ENCODE measurements at places on chromosomes 1 and 21.
A peak's percentile ranks its signal among the peaks of the same experiment; 100 is the strongest.

DNA sequence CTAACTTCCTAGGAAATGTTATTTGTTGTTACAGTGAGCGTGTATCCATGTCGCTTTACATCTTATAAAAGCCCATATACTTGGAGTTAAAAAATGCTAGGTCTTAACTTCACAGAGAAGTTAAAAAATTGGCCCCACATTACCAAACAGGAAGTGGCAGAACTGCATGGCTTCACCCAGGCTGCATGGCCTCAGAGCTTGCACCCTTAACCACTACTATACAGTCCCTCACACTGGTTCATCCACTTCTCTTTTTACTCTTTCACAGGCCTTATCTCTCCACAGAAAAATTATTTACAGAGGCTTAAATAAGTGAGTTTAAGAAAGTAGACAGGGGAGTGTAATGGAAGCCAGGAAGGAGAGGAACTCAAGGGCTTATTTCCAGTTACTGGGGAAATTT lies 402.5 kb downstream of the HHAT start:
- DNase-seq = no peak

GRCh38 chr1:114979278-114979891 lies 50.2 kb upstream of the TSHB start:
- DNase-seq = peak; percentile 70

GRCh38 chr21:37245151-37245550 lies 22.0 kb downstream of the VPS26C start:
- no peak for DNase-seq

DNA sequence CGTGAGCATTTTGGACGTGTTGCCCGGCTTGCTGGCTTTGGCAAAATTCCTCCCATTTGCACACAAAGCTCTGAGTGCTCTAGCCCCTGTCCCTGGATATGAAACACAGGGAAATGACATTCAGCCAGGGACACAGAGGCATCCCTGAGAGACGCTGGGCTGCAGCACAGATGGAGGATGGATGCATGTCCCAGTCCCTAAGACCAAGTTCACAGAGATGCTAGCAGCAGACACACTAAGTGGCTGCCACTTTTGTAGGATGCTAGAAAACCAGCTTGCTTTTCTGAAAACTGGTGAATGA lies 12.5 kb downstream of the ACTRT2 start:
- DNase-seq = no peak

- DNase-seq = no peak
Observed at GRCh38 chr1:115286431-115287205, 51.4 kb downstream of the NGF start.

GRCh38 chr1:90347366-90347765 lies 352.5 kb downstream of the ZNF326 start:
- DNase-seq = no peak

- no peak for DNase-seq
Observed at GRCh38 chr1:10761503-10762152, 34.8 kb downstream of the CASZ1 start.

GRCh38 chr1:85340427-85340826 lies 64.0 kb upstream of the BCL10 start:
- DNase-seq = no peak

DNA sequence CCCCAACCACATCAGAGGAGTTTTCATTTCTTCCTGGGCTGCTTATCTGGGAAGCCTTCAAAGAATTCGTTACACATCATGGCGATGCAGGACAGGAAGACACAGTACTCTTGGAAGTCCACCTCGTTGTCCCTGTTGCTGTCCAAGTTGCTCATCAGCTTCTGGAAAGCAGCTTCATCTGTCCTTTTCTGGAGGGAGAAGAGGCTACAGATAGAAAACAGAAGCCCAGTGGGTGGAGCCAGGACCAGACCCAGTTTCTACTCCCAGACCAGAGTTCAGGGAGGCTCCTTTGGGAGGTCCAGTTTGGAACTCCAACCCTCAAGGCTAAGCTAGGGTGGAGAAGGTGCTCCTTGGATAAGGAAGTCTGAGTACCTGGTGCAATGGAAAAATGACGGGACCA lies 1.9 kb downstream of the S100A4 start:
- DNase-seq = peak; percentile 7

DNA sequence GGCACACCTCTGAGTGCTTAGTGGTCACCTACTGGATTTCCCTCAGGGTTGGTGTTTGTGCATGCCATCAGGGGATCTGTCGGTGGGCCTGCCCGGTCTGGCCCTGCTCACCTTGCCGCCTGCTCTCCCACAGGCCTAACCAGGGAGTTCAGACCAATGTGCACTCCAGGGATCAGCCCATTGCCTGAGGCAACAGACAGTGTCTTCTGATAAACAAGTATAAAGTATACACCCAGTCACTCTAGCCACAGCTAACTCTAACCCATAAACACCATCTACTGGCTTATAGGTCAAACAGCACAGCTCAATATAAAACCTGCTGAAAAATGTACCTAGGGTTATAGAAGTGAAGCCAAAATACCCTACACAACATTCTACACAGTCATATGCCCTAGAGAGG lies 1300.0 kb downstream of the PLA2G4A start:
- no peak for DNase-seq

DNA sequence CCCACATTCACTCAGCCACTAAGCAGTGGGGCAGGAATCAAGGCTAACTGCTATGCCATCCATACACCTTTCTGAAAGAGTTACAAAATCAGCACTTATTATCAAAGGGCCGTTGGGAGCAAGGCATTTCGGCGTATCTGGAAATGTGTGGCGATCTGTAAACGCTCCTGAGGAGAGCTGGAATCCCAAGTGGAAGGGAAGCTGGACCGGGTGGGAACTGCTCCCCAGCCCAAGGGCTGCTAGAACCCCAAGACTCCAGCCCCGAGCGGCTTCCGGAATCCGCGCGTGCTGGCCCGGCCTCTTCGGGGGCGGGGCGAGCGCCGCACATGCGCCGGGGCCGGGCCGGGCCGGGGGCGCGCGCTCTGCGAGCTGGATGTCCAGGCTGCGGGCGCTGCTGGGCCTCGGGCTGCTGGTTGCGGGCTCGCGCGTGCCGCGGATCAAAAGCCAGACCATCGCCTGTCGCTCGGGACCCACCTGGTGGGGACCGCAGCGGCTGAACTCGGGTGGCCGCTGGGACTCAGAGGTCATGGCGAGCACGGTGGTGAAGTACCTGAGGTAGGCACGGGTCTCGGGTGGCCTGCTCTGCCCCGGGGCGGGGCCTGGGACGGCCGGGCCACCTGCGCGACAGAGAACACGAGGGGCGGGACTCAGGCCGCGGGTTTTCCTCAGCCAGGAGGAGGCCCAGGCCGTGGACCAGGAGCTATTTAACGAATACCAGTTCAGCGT lies at the start of gene NAXE:
TSS of gene NAXE (plus strand) at position 345 of the 726 bp plus-strand sequence. CDS start at position 374, 29 bp downstream.
- DNase-seq = peak; percentile 79

DNA sequence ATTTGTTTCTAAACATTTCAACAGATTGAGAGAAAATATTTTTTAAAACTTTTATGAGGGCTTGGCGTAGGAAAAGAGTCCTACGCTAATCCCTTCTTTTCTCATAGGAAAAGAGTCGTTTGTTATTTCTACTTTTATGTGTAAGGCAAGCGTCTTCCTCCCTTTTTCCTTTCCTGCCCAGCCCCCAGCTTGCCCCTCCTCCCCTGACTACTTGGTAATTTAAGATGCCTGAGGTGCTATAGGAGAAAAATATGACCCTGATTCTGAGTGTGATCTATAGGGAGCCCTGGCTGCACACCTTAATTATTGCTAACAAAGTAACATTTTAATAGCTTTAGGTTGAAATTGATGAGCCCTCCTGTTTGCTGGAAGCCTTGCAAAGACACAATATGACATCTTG lies 373.6 kb downstream of the PBX1 start:
- DNase-seq = no peak

- DNase-seq = no peak
Observed at GRCh38 chr21:32278103-32278502, 746 bp downstream of the MIS18A start.

DNA sequence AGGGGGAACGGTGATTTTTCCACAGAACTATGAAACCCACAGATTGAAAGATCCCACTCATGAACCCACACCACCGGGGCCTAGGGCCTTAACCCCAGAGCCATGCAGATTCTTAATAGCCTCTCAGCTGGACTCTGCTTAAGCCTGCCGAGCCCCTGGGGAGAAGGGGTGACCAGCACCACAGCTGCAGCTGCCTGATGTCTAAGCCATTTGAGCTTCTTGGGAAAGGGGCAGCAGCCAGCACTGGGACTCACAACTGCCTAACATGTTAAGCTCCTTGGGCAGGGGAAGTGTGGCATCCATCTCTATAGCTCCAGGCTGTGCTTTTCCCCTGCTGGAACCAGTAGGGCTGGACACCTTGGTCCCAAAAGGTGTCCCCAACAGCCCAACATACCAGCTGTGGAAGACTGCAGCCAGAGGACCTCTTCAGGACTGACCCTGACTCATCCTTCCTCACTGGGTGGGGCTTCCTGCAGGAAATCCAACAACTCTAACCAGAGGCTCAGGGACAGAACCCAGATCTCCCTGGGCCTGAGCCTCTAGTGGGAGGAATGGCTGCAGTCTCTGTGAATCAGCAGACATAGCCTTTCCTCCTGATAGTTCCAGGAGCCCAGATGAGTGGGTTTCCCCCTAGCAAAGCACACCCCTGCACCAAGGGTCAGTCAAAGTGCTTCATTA lies 34.6 kb upstream of the FMO3 start:
- DNase-seq = no peak

Data from stimulated activated naive CD8-positive, alpha-beta T cell treated with anti-CD3 and anti-CD28 coated beads, Interleukin-15, Interleukin-2, amounts not matched to agents 100 U/mL and 50 U/mL, for 24 hours (primary cell).